ENCODE measurements at places on chromosomes 7 and 10.

- no peak for DNase-seq
Measured at GRCh38 chr10:14774214-14774580, 500 bp downstream of the FAM107B start.

GRCh38 chr10:104374591-104374990 is 21.0 kb downstream of the CFAP58 start:
- DNase-seq, result no peak

DNA sequence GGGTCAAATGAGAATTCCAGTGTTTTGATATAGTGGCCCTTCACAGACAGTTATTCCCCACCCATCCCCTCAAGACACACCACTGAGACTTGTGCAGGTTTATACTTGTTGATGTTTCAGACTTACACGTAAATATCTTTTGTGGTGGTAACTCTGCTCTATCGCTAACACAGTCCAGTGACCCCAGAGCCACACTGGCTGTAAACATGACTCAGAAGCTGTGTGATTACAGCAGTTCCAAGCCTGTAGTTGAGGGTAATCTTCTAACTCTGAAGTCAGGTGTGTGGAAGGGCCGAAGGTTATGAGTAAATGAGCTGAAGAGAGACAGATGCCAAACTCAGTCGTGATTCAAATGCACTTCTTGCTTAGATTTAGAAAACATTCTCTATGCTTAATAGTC is 19.4 kb downstream of the NOBOX start:
- peak; percentile 63 for DNase-seq

DNA sequence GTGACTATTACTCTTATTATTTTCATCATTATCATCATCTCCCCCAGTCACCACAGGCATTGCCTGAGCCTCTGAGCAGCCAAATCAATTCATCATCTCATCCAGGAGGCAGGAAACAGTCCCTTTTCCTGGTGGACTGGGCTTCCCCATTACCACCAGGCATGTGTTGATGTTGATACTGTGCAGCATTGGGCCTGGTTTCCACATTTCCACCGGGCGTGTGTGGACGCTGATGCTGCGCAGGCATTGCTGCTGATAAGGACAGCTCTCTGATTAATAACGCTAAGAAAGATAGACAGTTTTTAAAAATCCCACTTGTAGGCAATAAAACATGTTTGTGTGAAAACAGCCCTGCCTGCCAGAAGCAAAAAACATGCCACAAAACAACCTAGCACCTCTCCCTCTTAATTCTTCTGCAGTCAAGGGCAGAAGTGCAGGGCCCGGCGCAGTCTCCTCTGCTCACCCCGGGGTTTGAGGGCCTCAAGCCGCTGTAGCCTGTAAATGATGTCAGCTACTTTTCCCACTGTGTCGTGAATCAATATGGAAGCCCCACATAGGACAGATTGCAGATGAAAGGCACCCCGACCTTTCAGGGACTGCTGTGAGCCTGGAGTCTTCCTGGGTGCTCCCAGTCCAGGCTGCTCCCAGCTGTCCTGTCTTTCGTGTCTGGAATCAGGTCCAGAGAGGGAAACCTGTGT is 216.0 kb downstream of the WDR37 start:
- DNase-seq, result no peak

DNA sequence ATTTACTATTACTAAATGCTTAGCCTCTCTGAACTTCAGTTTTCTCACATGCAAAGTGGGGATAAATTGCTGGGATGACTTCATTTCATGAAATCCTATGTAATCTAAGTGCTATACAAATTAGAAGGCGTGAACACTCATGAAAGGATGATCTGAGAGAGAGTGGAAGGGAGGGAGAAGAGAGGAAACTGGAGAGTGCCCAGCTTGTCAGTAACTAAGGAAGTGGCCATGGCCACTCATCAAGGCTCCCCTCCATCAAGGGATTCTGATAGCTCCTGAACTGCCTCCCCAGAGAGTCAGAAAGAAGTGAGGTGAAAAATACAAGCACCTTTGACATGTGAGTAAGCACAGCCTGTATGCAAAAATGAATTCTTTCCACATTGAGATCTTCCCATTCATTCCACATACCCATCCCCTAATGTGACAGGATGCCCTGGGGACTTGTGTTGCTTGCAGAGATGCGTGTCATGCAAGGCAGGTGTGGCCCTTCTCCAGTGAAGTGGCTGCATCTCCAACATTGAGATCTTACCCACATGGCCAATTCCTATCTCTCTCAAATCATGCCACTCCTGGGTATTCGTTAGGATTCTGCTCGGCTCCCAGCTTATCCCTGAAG is 76.5 kb upstream of the ITPRID1 start:
- DNase-seq, result no peak

- no peak for DNase-seq
Measured at GRCh38 chr7:13181216-13181615, 493.8 kb downstream of the ARL4A start.

DNA sequence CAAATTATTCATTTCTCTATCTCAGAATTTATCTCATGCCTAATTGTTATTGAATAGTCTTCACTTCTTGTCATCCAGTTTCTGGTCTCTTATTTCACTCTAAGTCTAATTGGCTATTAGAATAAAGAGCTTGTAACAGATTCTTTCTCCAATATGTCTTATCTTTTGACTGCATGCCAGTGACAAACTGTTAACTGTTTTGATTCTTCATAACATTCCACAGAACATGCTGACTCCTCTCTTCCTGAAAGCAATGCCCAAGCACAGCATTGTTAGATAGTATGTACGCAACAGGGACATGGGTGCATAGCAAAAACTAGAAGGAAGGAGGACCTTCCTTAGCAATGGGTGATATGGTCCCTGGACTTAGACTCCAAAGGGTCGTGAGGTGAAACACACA is 65.4 kb downstream of the TRUB1 start:
- DNase-seq, result no peak

GRCh38 chr7:70268179-70268578 is 669.9 kb downstream of the AUTS2 start:
- no peak for DNase-seq

GRCh38 chr7:115015619-115016018 is 93.7 kb downstream of the MDFIC start:
- DNase-seq, result peak; percentile 39

DNA sequence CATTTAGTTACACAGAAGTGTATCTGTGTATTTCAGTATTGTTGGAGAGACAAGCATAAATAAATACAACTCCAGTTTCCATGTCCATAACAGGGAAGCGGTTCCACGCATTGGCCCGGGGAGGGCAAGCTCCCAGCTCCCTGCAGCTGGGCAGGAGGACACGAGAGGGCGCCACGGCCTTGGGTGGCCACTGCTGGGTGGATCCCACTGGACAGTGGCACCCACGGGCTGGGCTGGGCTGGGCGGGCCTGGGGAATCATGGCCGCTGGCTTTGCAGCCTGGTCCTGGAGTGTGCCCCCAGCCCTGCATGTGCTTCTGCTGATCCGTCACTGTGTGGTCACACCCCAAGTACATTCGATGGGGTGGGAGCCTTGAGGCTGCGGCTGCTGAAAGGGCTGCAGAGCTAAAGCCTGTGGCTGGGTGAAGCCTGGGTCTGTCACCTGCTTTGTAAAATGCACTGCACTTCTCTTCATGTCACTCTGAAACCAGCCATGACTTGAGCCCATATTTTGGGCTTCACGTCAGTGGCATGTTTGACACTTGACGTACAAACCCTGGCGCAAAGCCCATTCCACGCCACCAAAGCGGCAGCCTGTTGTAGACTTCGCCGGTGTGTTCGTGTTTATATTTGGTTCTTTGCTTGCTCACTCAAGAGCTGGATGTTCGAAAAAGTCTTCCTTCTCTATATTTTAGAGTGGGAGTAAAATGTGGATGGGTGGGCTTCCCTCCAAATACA is 27.5 kb downstream of the LRRC27 start:
- no peak for DNase-seq

DNA sequence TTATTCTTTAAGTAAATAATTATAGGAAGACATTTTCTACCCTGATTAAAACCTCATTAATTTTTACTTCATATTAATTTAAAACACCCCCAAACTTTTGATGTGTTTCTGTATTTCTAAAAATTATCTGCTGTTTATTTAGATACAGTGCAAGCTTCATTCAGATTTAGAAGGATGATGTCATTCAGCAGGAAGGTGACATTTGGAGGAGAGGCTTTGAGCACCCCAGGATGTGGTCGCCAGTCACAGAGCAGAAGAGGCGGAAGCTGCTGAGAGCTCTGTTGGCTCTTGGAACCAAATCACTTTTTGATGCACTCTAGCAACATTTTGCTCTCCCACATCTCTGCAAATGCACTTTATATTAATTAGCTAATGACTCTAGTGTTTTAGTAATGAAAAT is 233.9 kb upstream of the CACNA2D1 start:
- DNase-seq, result no peak

DNA sequence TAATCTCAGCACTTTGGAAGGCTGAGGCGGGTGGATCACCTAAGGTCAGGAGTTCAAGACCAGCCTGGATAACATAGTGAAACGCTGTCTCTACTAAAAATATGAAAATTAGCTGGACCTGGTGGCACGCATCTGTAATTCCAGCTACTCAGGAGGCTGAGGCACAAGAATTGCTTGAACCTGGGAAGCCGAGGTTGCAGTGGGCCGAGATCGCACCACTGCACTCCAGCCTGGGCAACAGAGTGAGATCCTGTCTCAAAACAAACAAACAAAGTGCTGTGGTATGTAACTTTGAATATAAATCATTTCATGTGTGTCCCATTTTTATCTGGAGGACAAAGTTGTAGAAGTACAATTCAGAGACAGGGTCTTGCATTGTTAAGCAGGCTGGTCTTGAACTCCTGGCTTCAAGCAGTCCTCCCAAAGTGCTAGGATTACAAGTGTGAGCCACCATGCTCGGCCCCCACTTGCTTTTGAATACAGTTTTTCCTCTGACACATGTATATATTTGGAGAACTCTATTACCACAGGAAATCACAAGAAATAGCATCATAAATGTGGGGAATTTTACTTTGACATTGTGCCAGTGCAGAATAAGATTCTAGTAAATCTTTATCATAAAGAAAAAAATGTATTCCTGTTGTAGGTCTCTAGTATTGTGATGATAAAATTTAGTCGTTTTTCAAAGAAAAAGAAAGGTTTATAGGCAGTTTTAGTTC is 32.6 kb downstream of the PTPN12 start:
- no peak for DNase-seq

- DNase-seq, result no peak
Measured at GRCh38 chr10:11147722-11148121, 130.1 kb downstream of the CELF2 start.

- DNase-seq, result no peak
Measured at GRCh38 chr7:2009541-2010001, 223.2 kb downstream of the MAD1L1 start.

DNA sequence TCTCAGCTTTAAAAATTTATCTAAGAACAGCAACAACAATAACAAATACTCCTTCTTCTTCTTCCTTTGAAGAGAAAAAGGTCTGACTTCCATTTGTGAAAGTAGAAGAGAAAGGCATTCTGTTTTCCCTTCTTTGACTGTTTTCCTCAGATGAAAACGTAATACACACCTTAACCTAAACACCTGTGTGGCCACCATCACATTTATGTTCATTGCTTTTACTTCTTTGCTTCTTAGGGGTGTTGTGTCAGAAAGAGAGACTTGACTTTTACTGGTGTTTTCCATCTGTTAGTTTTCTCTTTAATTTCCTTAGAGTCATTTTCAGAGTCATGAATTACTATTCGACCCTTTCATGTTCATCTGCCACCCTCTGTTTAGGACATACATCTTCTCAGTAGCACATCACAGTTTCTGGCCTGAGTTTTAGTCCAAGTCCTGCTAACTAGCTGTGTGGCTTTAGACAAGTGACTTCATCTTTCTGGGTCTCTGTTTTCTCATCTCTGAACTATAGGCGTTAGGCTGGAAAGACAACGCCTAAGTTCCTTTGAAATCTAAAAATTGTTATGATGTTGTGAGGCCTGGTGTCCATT is 283.8 kb downstream of the GATA3 start:
- no peak for DNase-seq

DNA sequence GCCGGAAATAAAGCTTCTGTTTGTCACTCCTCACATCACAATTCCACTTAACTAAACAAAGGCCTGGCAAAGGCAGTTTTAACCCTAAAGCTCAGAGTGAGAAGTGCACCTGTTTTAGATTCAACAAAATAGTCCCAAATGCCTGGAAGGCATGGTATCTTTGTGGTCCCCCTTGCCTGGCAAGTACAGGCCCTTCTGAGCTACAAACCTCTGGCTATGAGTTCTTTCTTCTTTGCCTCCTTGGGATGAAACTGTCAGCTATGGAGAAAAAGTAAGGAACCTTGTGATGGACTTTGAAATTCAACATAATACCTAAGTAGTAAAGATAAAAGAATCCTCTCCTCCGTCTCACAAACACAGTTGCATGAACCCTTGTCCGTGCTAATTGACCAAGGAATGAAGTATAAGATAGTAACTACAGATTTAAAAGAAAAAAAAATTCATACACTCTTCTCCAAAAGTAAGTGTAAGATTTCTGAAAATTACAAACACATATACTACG is 244.5 kb upstream of the ETV1 start:
- no peak for DNase-seq

DNA sequence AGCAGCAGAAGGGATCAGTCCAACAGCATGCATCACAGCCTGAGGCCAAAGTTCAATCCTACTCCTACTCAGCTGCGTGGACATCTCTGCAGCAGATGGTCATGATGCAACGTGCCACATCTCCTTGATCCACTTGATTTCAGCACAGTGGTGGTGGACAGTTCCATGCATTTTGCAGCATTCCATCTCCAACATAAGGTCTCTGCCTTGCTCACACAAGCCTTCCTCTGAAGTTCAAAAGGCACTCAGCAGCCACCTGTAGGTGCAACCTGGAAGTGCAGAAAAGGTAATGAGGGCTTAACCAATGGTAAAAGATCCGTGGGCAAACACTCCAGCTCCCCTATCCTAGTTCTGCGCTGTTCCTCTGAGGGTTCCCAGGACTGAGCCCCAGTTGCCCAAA is 57.5 kb upstream of the CHCHD3 start:
- DNase-seq, result peak; percentile 31

- no peak for DNase-seq
Measured at GRCh38 chr7:80783678-80784327, 135.0 kb downstream of the SEMA3C start.

DNA sequence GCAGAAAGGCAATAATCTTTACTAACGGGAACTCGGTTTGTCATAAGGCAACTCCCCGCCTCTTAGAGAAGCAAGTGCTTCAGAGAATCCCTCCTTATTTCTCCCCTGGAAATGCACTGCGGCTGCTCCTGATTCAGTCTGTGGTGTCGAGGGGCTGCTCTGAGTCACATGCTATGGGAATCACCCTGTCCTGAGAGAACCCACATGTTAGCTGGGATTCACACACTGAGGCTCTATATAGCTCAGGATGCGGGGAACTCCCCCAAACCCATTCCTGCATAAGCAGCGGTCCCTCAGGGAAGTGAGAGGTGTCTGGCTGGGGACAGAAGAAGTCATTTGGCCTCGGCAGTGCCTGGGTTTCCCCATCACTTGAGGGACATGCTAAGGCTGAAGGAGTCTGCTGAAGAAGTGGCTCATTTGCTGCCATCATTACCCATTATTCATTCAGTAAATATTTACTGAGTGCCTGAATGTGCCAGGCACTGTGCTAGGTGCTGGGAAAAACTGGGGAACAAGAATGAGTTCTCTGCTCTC is 87.5 kb downstream of the ATXN7L1 start:
- DNase-seq, result no peak

Data from NCI-H226 (cell line).